ENCODE measurements at places on chromosomes 7 and 10.

- no peak for DNase-seq
Measured at GRCh38 chr10:62915158-62915557, 99.0 kb upstream of the EGR2 start.

DNA sequence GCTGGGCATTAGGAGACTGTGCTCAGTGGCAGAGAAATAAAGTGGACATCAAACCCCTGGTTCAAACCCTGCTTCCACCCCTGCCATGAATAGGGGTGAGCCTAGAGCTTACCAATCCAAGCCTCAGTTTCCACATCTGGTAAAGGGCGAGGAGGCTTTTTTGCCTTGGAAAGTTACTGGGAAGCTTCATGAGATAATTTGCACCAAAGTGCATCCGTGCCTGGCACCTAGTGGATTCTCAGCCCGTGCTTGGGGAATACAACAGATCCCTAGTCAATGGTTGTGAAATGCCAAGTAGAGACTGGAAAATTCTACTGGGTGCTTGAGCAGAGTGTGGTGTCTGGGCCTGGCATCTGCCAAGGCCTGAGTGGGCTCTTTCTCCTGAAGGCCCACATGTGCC is 158.7 kb upstream of the ZMIZ1 start:
- DNase-seq = no peak

GRCh38 chr10:77111611-77112550 is 525.7 kb downstream of the KCNMA1 start:
- peak; percentile 51 for DNase-seq

GRCh38 chr7:133797818-133798520 is 329.2 kb upstream of the LRGUK start:
- DNase-seq = no peak

- DNase-seq = no peak
Measured at GRCh38 chr10:119119400-119119799, 15.5 kb downstream of the DENND10 start.

DNA sequence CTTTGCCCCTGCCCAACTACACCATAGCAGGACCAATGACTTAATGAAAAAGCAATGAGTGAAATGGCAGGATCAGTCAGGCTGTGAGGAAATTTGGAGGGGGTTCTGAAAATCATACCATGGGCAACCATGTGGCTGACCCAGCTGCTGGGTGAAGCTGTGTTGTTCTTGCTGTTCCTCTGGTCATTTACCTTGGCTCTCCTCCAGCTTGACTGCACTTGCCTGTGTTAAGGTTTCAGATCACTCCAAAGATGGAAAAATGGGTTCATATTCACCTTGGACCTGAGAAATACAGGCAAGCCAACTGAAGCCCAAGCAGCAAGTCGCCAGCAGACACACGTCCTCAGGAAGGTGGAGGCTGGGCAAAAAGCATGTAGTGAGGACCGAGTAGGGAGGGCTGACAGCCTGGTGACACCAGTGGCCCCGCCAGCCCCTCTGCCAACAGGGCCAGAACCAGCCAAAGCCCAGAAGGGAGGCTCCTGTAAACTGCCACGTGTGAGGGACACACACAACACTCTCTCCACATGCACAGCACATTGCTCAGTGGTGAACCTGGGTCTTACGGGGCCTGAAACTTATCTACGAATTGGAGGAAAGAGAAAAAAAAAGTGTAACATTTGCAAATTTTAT is 40.1 kb downstream of the PARP12 start:
- no peak for DNase-seq

DNA sequence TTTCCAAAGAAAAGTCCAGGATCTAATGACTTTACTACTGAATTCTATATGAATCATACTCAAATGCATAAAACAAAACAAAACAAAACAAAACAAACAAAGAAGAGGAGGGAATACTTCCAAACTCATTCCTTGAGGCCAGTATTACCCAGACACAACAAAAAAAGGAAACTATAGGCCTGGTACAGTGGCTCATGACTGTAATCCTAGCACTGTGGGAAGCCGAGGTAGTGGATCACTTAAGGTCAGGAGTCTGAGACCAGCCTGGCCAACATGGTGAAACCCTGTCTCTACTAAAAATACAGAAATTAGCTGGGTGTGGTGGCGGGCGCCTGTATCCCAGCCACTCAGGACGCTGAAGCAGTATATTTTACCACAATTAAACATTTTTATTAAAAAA is 114.6 kb downstream of the NRBF2 start:
- no peak for DNase-seq

- no peak for DNase-seq
Measured at GRCh38 chr10:115861864-115862263, 411.1 kb downstream of the GFRA1 start.

GRCh38 chr10:78175444-78176015 is 141.9 kb downstream of the RPS24 start:
- no peak for DNase-seq

GRCh38 chr7:41582116-41582515 is 120.8 kb downstream of the INHBA start:
- no peak for DNase-seq
